ENCODE measurements at places on chromosomes 11 and 22.

DNA sequence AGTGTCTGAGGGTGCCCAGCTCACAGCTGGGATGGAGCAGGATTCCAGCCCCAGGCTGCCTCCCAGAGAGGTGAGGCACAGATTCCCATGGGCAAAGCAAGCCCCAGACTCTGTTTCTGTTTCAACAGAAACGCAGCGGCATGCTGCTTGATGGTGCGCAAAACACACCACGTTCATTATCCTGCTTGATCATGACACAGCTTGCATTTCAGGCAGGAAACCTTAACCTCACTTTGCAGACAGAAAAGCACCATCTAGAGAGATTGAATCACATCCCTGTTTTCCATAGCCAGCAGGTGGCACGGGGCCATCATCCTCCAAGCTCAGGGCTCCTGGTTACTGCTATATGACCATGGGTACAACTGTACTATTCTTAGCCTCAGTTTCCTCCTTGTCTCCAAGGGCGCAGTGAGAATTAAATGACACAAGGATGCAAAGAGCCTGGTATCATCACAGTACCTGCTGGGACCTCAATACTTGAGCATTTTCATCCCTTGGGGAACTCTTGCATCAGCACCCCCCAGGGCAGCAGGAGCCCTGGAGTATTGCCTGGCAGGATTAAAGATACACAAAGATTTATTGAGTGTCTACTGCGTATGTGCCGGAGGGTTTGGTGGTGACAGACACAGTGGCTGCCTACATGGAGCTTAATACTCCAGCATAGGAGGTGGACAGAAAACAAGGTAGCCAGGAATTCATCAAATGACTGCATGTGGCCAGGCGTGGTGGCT lies 110.0 kb downstream of the TP53I11 start:
- no peak for DNase-seq

GRCh38 chr11:12271241-12271640 lies 106.1 kb upstream of the PARVA start:
- DNase-seq = no peak

DNA sequence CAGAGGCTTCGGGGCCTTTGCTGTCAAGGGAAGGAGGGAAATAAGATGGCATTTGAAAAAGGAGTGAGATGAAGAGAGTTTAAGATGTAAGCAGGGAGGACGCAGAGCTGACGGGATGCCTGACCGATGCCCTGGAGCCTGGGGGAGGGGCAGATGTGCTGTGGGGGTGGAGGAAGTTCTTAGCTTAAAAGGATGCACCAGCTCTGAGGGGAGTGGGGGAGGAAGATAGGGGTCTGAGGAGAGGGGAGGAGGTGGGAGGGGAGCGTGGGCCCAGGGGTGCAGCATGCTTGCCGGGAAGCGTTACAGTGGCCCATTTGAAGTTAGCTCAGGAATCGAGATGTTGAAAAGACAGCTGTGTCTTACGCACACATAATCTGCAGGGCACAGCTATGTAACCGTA lies 56.3 kb downstream of the RPS6KA4 start:
- DNase-seq = no peak

DNA sequence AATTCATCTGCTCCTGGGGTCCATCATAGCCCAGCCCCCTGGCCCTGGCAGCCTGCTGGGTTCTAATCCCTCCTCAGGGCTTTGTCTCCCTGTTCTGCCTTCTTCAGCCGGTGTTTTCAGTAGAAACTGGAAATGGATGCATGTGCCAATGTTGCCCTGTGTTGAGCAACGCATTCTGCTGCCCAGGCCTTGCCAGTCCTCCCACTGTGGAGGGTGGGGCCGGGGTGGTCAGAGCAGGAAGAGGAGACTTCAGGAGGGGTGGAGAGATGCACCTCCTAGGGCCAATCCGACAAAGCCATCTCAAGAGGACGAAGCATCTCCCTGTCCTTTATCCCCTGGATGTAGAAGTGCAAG lies 27.6 kb upstream of the ZBTB16 start:
- DNase-seq = no peak

- no peak for DNase-seq
Observed at GRCh38 chr11:128188346-128189004, 398.9 kb downstream of the ETS1 start.

GRCh38 chr11:108500169-108500568 lies 2.0 kb upstream of the POGLUT3 start:
- DNase-seq = no peak

GRCh38 chr11:92659793-92660192 lies 309.7 kb upstream of the MTNR1B start:
- no peak for DNase-seq

GRCh38 chr11:73481626-73482025 lies 105.4 kb downstream of the RELT start:
- no peak for DNase-seq

DNA sequence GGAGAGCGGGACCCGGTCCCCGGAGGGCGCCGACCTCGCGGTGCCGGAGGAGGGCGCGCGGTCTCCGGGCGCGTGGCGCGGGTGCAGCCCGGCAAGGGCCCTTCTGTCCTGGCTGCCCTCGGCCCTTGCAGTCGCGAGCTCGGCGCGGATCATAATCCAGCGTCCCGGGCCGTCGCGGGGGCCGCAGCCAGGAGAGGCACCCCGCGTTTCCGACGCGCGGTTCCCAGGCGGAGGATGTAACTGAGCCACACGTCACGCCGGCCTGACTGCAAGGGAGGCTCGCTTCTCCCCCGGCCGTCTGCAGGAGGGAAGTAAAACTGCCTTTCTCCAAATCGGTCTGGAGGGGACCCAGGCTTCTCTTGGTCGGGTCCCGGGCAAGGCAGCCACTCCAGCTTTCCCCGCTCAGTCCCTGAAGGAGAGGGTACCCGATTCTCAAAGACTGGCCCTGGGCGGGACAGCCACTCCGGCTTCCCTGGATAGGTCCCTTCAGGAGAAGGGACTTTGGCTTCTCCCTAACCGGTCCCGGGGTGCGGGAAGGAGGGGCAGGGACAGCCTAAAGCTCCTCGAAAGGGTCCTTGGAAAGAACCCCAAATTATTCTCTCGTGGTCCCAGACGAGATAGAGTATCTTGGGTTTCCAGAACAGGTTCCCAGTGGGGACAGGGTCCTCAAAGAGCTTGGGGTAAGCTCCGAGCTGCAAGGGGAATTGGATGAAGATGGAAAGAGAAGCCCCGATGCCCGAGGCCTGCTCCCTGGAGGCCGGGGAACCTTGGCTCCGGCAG lies 836 bp downstream of the SPON1 start:
- no peak for DNase-seq

- no peak for DNase-seq
Observed at GRCh38 chr22:20532256-20532993, 25.0 kb downstream of the MED15 start.

DNA sequence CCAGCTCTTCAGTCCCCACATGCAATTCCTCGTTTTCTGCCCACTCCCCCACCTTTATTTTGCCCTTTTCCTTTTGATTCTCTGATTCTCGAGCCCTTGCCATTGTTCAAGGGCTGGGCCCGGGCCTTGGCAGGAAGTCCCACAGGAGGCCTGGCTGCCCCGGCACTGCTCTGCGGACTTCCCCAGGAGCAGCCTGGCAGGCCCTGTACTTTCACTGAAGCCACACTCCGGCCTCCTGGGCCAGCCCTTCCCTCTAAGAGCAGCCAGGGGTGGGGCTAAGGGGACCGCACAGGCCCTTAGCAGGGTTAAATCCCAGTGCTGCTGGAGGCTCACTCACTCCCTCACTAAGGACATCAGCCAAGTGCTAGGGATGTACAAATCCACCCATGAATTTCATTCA lies 4.1 kb downstream of the LRRC32 start:
- no peak for DNase-seq

GRCh38 chr11:128507936-128508335 lies 79.4 kb downstream of the ETS1 start:
- DNase-seq = no peak

GRCh38 chr11:75850787-75851186 lies 35.8 kb downstream of the UVRAG start:
- no peak for DNase-seq

GRCh38 chr22:49046546-49047361 lies 780.9 kb downstream of the BRD1 start:
- DNase-seq = no peak

GRCh38 chr11:76251226-76251575 lies 44.9 kb upstream of the WNT11 start:
- no peak for DNase-seq

- no peak for DNase-seq
Observed at GRCh38 chr22:38320605-38321402, 3.6 kb upstream of the CSNK1E start.

- DNase-seq = no peak
Observed at GRCh38 chr22:43853328-43853931, 8.9 kb downstream of the SULT4A1 start.

- peak; percentile 91 for DNase-seq
Observed at GRCh38 chr11:61695917-61696316, 15.7 kb downstream of the DAGLA start.

DNA sequence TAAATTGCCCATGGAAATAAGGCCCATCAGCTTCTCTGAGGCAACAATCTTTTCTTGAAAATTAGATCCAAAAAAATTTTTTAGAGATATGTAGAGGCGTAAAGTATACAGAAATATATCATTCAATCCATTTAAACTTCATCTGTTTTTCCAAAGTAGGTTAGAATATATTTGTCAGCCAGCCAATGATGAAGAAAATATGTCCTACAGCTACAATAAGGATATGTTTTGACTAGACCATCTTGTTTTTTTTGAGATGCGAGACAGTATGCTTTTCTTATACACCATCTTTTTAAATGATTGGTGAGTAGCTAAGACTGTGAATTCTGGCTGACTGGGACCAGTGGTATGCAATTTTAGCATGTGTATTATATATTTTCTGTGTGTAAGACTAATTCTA lies 630.4 kb upstream of the CNTN5 start:
- no peak for DNase-seq

- DNase-seq = no peak
Observed at GRCh38 chr11:43243927-43244326, 67.9 kb upstream of the API5 start.

DNA sequence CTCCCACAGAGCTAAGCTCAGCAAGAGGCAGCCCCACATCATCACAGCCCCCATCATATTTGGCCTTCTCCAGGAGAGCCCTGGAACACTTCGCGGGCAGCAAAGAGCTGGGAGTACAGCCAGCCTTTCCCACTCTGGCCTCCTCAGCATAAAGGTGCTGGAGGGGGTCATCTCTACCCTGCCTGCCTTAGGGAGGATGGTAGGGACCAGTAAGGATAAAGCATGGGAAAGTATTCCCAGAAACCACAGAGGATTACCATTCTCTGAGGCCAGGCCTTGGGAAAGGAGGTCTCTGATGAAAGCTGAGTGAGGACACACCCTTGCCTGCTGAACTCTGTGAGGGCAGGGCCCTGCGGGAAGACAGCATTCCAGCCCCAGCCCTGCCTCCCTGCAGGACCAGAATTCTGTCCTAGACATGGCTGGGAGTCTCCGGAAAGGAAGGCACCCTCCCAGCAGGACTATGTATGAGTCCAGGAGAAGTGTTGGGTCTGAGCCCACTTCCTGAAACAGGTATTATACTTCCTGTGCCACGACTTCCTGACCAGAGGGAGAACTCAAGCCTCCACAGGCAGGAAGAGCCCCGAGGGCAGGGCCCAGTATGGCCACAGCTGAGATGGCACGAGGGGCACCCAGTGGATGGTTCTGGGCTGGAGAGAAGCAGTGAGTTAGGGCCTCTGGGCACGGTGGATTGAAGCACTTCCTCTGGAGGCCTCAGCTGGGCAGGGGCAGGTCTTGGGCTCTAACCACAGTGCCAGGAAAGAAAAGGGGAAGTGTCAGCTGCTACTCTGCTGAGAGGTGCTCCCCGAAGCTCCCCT lies 12.9 kb upstream of the CASTOR1 start:
- DNase-seq = no peak

DNA sequence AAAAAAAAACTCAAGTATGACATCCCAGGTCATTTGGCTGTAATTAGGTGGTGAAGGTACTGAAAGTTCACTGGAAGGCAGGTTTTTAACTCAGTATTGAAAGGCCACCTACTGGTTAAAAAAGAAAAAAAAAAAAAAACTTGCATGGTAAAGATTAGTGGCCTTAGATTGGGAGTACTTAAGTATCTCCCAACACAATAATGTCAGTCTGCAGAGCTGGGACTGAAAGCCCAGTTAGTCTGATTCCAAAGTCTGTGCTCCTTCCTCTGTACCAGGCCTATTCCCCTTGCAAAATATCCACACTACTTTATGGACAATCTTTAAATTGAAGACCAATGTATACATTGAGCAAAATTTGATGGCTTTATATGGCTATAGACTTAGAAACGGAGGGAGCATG lies 85.5 kb downstream of the NOX4 start:
- DNase-seq = no peak

DNA sequence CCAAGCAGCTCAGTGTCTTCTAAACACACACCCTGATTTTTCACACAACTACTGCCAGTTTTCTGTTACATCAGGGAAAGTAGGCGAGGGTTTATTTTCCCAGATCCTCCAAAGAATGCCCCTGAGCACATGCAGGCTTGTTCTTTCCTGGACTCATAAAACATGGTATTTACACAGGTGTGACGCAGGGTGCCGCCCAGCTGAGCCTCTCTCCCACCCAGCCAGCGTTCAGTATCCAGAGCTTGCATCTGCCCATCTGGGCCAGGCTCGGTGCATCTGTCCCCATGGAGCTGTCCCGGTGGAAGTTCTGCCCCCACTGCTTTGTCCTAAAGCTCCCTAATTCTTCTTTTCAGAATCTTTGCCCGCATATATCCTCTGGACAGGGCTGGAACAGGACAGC lies 44.8 kb upstream of the ISX start:
- DNase-seq = no peak

- no peak for DNase-seq
Observed at GRCh38 chr22:40673017-40673416, 6.3 kb upstream of the MCHR1 start.

DNA sequence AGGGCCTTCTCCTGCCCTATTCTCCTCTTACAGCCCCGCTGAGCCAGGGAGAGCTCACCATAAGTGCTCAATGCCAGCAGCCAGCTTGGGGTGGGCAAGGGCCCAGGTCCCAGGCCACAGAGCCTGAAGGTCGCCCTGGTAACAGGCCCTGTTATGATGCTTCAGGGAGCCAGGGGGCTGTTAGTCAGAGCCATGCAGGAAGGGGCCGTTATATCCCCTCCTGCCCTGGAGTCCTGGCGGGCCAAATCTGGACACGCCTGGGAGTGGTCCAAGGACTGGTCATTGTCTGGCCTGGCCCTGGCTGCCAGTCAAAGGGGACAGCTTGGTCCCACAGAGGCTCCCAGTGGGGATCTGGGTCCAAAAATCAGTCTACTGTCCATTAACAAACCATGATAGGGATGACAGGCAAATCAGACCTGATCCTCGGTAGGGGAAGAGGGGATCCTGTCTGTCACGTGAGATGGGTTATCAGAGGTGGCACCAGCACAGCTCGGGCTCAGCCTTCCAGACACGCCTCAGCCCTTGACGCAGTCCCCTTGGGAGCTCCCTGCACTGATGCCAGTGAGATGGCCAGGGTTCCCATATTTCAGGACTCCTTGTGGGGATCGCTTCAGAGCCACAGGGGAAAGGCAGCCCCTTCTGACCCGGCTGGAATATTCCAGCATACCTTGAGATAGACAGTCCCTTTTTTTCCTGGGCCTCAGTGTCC lies 55.9 kb downstream of the LRRC32 start:
- no peak for DNase-seq
